ENCODE measurements at places on chromosomes 2 and 18.

DNA sequence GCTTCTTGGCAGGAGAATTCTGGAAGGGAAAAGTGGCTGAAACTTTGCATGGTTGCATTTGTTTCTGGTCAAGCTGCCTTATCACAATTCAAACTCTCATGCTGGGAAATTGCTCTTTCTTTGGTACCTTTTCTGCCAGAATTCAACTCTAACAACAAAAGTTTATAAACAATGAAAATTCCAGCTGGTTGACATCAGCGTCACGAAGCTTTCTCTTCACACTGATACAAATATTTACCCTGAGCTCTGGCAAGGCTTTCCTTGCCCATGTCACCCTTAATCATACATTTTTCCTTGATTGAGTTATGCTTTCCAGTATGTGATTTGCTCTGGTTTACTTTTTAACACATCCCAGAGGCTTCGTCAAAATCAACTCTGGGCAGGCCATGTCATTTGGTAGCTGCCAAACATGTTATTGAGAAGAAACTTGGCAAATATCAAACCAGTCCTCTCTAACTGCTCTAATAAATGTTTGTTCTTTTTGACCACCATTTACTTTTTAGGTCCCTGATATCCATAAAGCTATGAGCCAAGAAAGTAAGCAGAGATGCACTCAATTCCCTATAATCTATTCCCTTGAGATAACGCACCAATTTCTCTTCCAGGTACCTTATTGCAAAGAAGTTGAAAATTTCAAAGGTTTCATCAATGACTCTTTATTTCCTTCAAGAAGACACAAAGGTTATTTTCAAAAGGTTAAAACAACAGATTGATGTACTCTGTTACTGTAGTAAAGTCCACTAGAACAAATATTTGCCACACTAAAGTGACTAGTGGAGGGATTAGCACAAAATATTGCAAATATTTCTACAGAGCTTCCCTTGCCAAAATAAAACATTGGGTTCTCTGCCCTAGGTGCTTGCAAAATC, 1241.1 kb upstream of the ZEB2 start:
- no peak for DNase-seq

DNA sequence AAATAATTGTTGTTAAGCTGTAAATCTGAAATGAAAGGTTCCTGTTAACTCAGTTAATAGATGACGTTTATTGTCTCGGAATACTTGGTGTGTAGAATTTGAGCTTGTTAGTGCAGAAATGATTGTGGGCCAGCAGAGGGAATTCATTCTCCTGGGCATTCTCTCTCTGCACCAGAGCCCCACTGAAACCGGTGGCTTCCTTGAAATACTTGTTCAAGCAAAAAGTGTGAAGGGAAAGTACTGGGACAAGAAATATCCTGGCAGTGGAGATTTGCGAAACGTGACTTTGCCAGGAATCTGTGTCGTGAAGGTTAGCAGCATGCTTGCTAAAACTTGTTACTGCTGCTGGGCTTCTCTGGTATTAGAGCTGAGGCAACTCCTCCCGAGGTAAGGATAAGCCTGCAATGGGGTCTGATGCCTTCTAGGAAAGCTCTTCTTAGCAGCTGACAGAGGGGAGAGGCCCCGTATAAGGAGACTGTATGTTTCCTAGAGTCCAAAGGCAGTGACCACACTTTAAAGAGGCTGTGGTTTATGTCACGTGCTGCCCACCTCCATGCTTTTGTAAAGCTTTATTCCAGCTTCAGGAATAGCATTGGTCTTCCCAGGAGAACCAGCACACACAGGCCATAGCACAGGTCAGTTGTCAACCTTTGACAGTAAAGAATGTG, 2.0 kb downstream of the ITGA6 start:
- no peak for DNase-seq

GRCh38 chr2:238554468-238555315, 128.0 kb downstream of the ASB1 start:
- no peak for DNase-seq

DNA sequence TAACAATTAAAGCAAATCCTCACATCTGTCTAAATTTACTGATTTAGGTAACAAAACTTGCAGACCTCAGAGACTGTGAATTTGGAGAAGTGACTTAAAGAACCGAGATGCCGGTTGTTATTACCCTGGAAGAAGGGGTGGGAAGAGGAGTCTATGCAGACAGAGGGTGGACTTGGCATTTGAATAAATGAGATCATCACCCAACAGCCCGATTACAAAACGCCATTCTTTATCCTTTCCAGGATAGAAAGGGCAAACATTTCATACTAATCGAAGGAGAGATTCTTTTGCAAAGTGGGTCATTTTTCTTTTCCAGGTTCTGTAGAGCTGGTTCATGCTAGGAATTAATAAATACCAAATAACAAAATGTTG, 73.1 kb upstream of the TPO start:
- DNase-seq, result no peak

GRCh38 chr2:162840598-162841246, 2.2 kb upstream of the KCNH7 start:
- no peak for DNase-seq

- no peak for DNase-seq
Observed at GRCh38 chr2:107932488-107932887, 53.8 kb upstream of the SLC5A7 start.

- no peak for DNase-seq
Observed at GRCh38 chr2:9578467-9579235, 23.0 kb upstream of the ADAM17 start.

GRCh38 chr2:181836583-181836982, 54.9 kb upstream of the ITPRID2 start:
- DNase-seq, result no peak
